ENCODE measurements at places on chromosomes 12 and 14.

DNA sequence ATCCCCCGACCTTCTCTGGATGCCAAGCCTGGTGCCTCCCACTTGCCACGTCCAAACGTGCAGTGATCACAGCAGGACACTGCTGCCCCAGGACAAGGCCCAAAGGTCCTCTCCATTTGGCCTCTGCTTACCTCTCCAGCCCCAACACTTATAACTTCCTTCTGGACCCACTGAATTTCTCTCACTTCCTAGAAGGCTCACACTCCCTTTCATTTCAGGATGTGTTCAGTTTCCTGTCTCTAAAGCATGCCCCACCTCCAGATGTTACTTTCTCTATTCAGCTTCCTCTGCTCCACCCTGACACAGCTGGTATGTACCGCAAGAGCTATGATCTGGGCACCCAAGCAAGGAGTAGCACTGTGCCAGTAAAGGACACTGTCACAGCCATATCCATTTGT lies 33.0 kb downstream of the CDKL1 start:
- no peak for DNase-seq

DNA sequence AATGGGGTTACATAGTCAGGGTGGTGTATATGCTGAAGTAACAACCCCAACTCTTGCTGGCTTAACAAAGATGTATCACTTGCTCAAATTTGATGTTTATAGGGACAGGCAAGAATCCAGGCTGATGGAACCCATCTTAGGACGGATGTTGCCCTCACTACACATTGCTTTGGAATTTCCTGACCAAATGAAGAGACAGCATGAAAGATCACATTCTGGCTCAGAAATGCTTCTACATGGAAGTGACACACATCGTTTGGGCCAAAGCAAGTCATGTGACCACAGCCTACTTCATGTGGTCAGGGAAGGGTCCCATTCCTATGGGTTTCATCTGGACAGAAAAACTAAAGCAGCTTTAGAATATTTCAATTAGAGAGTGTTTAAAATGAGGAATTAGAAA lies 345.8 kb downstream of the TMEM132D start:
- no peak for DNase-seq

- no peak for DNase-seq
Measured at GRCh38 chr12:43208221-43208620, 343.8 kb downstream of the ADAMTS20 start.

- DNase-seq = no peak
Measured at GRCh38 chr14:64970041-64970440, 2.1 kb downstream of the RAB15 start.

- no peak for DNase-seq
Measured at GRCh38 chr14:35286707-35287106, 5.5 kb upstream of the PSMA6 start.

GRCh38 chr12:109203480-109203879 lies 87.1 kb downstream of the ACACB start:
- DNase-seq = no peak
